ENCODE measurements at places on chromosomes 12 and 14.

GRCh38 chr12:53532524-53533445 lies 25.5 kb upstream of the NPFF start:
- DNase-seq = no peak

DNA sequence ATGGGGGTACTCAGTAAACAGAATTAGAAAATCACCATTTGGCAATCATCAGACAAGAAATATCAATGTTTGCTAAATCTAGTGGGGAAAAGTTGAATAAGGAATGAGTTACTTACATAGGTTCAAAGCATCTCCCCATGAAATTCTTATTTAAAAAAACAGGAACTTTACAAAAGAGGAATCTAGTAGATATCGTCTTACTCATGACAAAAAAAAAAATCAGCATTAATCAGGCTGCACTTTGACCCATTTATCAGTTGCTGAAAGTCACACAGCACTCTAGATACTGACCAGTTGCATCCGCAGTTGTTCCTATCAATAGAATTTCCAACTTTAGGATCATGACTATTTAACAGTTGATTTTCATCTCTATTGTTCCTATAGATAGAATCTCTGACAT lies 5.8 kb upstream of the DICER1 start:
- DNase-seq = no peak

DNA sequence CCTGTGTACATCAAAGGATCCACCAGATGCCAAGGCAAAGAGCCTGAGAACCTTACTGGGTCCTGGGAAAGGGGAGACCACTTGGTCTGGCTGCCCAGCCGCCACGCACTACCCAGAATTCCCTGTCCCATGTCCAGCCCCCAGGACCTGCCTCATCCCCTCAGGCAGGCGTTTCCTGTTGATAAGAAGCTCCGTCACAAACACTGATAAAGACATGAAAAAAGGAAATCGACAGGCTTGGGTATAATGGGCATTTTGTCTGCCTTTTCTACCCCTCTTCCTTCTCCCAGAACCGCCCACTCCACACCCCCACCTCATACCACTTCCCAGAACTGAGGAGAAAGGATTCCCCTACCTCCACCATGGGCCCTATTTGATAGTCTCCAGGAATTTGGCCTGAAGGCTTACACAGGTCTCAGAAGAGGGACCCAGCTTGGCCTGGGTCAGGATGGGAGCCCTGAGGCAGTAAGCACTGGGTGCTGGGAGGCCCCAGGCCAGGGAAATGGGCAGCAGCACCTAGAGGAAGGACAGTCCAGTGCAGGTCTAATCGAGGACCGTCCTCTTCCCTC lies 18.8 kb downstream of the ACVRL1 start:
- no peak for DNase-seq

DNA sequence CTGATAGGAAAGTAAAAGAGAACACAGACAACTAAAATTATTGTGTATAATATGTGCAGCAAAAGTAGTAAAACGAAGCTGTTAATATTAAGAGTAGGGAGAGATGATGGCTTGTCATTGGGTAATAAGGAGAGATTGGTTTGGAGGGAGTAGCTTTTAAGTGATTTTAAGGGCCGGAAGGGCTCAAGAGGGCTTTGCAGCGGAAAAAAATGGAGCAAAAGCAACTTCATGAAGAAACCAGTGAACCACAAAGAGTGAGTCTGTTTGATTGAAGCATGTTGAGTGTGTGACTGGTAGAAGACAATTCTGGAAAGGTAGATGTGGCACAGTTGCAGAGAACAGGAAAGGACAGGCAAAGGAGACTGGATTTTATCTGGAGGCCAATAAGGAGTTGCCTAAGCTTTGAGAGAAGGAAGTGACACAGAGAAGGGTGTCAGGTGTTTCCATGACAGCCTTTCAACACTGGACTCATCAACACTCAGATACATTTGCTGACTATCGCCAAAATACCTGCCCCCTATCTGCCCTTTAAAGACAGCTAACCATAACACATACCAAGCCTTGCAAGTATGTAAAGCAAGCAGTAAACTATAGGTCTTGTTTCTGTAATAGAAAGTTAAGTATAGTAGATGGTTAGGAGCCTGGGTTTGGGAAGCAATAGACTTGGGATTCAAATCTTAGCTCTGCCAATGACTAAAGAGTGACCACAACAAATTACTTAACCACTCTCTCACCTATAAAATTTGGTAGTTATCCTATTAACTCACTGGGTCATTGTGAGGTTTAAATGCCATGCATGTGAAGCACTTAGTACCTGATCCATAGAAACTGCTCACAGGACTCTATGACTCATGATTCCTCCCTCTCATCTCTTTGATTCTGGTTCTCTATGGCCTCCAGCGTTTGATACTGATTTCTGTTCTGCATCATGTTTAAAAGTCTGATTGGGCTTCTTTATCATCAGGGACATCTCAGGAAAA lies 117.3 kb upstream of the LMNTD1 start:
- DNase-seq = no peak

DNA sequence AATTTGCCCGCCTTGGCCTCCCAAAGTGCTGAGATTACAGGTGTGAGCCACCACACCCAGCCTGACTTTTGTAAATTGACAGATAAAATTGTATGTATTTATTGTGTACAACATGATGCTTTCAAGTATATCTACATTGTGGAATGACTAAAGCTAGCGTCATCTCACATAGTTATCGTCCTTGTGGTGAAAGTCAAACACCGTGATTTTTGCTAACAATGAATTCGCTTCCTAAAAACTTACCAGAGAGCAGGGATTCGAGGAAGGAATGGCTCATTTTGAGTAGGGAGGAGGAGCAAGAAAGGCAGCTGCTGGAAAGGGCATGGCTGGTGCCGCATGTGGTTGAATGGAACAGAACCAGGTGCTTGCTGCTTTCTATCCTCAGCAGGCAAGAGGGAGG lies 85.4 kb downstream of the LGMN start:
- DNase-seq = no peak

GRCh38 chr12:55818886-55819285 lies 1.0 kb downstream of the ORMDL2 start:
- no peak for DNase-seq

DNA sequence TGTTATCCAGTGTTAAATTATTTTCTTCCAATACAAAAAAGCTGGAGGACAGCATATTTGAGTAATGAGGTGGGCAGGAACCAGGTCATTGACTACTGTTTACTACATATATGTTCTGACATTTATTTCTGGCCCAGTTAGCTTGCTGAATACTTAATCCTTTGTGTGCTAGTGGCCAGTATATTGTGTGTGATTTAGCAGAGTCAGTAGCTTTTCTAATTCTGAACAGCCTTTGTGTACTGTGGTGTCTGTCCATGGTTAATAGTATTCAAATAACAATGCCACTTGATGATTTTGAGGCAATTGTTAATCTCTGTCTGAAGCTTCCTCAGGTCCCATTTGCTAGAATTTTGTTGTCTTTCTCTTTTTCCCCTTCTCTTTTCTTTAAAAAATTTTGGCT lies 286.5 kb upstream of the E2F7 start:
- no peak for DNase-seq

- DNase-seq = no peak
Measured at GRCh38 chr14:94054401-94054800, 26.6 kb downstream of the DDX24 start.

DNA sequence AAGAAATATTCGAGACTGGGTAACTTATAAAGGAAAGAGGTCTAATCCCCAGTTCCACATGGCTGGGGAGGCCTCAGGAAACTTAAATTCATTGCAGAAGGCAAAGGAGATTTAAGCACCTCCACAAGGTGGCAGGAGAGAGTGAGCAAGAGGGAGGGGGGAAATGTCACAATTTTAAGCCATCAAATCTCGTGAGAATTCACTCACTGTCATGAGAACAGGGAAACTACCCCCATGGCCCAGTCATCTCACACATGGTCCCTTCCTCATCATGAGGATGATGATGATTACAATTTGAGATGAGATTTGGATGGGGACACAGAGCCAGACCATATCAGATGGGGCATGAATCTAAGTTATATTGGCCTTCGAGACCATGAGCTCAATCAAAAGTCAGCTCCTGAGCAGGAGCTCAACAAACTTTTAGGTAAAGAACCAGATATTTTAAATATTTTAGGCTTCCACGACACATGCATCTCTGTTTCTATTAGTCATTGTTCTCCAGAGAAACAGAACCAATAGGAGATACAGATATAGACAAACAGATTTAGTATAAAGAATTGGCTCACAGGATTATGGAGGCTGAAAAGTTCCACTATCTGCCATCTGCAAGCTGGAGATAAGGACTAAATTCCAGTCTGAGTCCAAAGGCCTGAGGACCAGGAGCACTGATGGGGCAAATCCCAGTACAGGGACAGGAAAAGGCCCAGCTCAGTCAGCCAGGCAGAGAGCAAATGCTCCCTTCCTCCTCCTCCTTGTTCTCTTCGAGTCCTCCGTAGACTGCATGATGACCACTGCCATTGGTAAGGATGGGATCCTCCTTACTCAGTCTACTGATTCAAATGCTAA lies 24.9 kb downstream of the DGLUCY start:
- peak; percentile 39 for DNase-seq

GRCh38 chr14:51447411-51447810 lies 204.3 kb upstream of the FRMD6 start:
- DNase-seq = no peak

DNA sequence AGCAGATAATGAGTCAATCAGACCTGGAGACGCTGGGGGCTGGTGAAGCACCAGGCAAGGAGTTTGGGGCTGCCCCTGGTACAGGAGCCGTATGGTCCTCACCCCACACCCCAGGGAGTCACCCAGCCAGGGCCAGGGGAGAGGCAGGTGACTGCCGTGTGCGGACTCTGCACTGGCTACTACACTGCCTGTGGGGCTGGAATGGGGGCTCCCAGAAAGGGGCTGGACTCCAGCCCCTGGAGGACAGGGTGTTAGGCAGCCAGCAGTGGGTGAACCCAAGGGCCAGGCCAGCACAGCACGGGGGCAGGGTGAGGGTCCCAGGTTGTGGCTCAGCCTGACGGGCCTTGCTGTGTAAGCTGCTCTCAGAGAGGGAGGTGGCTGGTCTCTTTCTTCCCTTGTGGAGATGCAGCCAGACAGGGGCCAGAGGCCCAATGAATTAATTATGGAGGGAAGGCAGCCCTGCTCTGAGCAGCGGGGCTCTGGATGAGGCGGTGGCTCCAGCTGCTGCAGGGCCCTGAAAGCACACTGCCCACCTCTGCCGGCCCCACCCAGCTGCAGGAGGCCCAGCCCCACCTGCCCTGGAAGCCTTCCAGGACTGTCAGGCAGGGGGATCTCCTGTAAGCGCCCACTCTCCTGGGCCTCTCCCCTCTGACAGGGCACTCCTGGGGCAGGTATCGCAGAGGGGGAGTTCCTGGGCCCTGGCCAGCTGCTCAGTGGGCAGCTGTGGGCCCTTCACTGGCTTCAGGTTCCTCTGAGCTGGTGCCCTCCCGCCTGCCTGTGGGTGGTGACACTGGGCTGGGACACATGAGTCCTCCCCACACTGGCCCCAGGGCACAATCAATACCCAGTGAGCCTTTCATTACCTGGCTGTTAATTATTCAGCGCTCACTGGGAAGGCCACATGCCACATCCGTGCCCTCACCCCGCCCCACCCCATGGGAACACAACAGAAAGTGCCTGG lies 142.5 kb upstream of the C14orf180 start:
- no peak for DNase-seq

- DNase-seq = no peak
Measured at GRCh38 chr12:131509701-131510100, 201.2 kb upstream of the SFSWAP start.

- peak; percentile 33 for DNase-seq
Measured at GRCh38 chr14:95664546-95664945, 21.7 kb upstream of the TCL1B start.

DNA sequence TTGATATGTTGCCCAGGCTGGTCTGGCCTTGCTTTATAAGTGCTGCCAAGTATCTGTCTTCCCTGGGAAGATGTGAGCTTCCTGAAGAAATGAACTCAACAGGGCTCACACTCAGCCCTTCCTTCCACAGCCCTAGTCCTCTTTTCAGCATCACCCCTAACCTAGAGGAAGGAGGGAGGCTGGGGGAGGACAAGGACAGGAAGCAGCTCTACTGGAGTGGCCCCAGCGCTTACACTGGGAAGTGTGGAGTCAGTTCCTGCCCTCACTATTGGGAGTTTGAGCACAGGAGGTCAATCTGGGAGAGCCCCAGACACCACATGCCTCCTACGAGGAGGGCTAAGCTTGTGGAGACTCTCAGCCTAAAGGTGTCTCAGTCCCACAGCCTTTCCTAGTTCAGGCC lies 16.8 kb downstream of the GALNT6 start:
- no peak for DNase-seq

DNA sequence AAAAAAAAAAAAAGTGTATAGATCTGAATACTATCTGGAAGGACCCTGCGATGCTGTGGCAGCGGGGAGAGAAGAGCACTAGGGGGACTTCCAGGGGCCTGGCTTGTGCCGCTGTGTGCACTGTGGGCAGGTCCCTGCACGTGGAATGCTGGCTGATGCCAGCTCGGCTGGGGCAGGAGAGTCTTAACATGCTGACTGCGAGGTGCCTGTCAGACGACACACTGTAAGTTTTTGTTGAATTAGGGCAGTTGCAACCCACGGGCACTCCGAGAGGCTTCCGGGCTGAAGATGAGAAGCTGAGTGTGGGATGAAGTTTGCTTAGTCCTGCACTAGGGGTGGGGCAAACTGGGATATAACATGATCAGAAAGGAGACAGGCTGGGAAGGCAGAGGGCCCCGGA lies 10.7 kb downstream of the GLT1D1 start:
- no peak for DNase-seq

DNA sequence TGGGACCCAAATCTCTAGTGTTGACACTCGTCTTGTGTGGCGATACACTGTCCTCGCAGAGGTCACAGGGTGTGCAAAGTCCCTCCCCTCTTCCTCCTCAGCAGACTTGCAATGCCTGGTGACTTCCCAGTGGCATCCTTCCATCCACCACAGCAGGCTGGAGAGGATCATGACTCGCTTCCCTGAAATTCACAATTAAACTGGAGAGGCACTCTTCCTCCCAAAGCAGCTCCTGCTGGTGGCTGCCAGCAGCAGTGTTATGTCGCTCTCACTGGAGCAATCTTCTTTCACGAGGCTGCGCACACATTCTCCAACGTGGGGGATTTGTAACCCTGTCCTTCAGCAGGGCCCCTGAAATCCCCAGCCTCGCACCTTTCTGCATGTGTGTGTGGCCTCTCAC lies 145.2 kb upstream of the TMCC3 start:
- no peak for DNase-seq

DNA sequence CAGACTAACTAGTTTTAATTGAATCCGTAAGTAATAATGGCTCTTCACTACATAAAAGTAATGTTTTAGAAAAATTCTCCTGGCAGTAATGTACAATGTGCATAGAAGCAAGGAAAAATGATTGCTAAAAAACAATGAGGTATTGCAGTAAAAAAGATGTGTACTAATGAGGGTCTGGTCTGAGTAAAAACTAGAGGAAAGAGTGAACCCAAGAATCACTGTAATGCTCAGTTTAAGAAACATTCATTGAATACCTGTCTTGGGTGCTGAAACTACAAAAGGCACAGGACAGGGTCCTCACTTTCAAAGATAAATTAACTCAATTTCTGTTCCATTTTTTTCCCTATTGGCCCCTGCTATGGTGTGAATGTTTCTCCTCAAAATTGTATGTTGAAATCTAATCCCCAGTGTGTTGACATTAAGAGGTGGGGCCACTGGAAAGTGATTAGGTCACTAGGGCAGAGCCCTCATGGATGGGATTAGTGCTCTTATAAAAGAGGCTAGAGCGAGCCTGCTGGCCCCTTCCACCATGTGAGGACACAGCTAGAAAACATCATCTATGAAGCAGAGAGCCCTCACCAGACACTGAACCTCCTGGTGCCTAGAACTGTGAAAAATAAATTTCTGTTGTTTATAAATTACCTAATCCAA lies 51.6 kb downstream of the RPS6KA5 start:
- peak; percentile 18 for DNase-seq

- no peak for DNase-seq
Measured at GRCh38 chr14:99136401-99136800, 135.6 kb downstream of the BCL11B start.
